ENCODE measurements at places on chromosomes 5 and 9.

- DNase-seq: no peak
Observed at GRCh38 chr9:89865981-89866380, 261.2 kb downstream of the GADD45G start.

DNA sequence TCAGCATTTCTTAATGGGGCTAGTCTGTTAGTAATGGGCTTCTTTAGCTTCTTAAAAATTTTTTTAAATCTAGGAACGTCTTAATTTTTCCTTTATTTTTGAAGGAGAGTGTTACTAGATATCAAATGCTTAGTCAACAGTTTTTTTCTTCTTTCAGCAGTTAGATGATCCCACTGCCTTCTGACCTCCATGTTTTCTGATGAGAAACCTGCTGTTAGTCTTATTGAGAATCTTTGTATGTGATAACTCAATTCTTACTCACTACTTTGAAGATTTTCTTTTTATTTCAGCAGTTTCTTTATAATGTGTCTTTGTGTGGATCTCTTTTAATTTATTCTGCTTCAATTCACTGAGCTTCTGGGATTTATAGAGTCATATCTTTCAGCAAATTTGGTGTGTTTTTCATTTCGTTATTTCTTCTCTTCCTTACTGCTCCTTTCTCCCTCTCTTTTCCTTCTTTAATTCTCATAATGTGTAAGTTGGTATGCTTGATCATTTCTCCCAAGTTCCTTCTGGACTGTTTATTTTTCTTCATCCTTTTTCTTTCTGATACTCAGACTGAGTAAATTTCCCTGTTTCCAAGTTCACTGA, 205.8 kb downstream of the RANBP17 start:
- no peak for DNase-seq

DNA sequence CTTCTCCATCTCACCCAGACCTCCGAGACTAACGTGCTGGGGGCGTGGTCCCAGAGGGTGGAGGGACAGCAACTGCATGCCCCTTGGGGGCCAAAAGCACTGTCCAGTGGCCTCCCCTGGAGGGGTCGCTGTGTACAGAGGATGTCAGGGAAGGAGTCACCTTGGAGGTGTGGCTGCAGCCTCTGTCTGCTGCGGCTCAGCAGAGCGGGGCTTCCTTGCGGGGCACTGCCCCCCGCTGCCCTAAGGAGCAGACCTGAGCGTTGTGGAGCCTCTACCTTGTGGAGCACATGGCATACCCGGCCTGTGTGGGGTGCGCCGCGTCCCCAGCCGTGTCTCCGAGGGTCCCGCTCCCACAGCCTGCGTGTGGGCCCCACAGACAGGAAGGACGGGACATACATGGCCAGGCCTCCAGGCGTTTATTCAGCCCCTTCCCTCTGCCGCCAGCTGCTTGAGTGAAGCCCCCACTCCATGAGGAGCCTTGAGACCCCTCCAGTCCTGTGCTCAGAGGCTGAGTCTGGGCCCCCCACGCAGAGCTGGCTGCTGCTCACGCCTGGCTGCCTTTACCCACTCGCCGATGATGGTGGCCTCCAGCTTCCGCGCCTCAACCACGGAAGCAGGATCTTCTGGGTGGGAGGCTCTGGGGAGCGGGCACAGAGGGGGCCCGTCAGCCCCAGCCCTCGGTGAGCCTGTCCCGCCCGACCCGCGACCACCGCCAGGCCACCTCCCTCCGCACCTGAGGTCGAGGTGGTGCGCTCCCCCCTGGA, 4.2 kb downstream of the DPP7 start:
- no peak for DNase-seq

DNA sequence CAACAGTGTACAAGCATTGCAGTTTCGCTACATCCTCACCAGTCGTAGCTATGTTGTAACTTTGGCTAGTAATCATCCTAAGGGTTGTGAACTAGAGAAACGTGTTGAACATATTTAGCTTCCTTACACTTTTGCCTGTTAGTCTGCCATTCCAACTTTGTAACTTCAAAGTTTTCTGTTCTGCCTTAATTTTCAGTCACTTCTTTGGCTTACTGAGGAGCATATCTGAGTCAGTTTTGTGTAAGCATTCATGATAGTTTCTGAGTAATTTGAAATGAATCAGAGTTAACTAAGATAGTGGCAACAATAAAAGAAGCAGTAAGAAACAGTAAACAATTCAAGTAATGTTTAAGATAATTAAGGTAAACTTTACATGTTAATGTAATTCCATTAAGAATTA, 58.9 kb upstream of the MCCC2 start:
- no peak for DNase-seq

GRCh38 chr9:97793067-97793466, 60.0 kb upstream of the FOXE1 start:
- DNase-seq: no peak

DNA sequence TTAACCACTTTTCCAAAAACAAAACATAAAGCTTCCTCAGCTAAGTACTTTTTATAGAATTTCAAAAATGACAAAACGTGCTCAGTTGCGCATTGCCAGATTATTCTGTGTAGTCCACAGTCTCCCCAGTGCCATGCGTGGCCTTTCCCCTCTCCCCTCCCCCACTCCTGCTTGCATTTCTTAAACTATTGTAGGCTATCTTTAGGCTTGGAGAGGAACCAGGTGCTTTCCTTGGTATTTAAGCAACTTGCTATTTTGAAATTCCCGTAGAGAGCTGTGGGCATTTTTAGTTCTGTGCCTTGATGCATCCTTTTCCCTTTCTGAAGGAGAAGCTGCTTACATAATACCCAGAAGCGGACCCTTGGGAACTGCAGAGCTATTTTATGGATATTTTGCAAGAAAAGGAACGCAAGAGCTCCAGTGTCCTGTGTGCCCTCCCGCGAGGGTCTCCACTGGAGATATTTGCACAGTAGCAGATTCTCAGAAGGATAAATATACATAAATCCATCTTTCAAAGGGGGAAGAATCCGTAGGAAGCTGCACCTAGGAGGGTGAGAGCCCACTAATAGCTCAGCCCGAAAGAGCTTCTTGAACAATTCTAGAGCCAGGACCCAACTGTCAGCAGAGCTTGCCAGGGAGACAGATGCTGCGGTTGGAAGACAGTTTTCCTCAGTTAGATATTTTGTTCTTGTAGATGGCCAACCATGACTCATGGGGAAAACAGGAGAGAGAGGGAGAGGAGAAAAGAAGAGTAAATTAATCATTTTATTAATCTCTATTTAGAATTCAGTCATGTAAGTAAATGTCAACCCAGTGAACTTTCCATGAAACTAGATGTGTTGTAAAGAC, 1298.3 kb upstream of the WWC1 start:
- DNase-seq: no peak

DNA sequence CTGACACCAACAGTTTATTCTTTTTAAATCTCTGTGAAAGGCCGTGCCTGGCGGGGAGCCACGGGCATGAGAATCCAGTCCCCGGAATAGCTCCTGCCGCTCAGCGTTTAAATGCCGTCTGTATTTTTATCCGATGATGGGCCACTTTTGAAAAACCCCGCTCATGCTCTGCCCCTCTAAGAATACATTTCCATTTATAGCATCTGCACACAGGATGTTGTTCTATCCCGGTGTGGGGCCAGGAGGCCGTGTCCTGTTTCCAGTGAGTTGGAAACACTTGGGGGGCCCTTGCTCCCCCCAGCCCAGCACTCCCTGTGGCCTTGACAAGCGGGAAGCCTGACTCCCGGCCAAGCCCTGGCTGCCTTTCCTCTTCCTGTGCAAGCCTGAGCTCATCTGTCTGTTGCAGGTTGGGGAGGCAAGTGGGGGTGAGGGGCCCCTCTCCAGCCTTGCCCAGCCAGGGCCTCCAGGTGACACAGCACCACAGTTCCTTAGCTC, 39.0 kb downstream of the ERGIC1 start:
- no peak for DNase-seq

GRCh38 chr5:136984772-136985446, 514.2 kb downstream of the SPOCK1 start:
- no peak for DNase-seq

DNA sequence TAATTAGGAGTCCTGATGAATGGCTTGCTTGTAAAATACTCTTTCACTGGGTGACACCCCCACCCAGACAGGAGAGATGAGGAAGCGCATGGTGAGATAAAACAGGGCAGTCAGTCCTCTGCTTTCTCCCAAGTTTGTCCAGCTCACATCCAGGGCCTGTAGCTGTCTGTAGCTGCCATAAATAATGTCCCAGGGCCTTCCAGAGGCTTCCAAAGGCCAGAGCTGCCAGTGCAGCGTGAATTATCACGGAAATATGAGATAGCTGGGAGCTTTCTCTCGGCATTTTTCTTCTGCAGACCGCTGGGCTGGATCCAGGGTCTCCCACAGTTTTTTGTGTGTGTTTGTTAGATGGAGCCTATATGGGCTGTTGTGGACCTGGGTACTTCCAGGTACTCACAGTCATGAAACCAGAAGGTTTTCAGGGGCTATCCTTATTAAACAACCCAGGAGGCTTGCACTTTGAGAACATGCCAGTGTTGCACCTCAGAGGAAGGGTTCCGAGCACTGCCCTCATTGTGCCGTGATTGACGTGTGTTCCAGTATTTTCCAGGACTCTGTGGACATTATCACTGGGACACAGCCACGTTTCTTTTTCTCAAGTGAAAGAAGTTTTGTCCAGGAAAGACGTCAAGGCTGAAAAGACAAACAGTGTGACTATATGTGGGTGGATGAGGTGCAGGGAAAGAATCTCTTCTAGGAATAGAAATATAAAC, 117.5 kb downstream of the FGF1 start:
- DNase-seq: no peak

DNA sequence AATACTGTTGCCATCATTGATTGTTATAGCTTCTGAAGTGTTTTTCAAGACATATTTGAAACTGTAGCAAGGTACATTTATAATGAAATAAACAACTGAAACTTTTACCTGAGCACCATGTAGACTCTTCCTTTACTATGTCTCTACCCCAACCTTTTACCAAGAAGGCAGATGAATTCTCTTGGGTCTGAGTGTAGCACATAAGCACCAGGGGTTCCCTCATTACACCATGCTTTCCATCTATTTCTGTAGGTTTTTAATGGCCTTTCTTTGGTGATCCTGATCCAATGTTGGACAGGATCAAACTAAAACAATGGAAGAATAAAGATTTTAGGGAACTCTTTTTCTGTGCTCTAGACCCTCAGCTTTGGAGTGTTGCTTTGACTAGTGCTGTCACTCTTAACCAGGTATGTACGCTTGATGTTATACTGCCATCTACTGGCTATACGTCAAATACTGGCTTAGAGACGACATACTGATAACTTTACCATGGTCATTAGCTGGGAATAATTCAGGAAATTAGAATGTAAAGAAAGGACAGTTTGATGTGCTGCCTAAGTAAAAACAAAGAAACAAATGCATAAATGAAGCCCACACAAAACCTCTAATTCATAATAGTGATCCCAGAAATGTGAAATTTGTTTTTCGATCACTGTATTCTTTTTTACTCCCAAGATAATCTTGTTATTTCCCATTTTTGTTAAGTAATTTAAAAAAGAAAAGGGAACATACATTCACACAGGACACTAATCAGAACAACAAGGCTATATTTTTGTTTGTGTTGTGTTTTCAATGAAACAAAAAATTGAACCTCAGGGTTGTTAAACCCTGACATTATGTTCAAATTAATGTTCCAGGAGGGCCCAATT, 30.7 kb downstream of the IFNW1 start:
- peak; percentile 11 for DNase-seq

GRCh38 chr9:128226412-128226801, 23.2 kb downstream of the DNM1 start:
- DNase-seq: no peak

GRCh38 chr5:132301344-132302271, 7.4 kb downstream of the SLC22A4 start:
- DNase-seq: no peak

GRCh38 chr9:34961574-34962490, 3.7 kb downstream of the PHF24 start:
- DNase-seq: no peak

- DNase-seq: no peak
Observed at GRCh38 chr9:804026-804425, 37.5 kb upstream of the DMRT1 start.

GRCh38 chr5:10552183-10553143, 11.4 kb upstream of the ANKRD33B start:
- DNase-seq: no peak

DNA sequence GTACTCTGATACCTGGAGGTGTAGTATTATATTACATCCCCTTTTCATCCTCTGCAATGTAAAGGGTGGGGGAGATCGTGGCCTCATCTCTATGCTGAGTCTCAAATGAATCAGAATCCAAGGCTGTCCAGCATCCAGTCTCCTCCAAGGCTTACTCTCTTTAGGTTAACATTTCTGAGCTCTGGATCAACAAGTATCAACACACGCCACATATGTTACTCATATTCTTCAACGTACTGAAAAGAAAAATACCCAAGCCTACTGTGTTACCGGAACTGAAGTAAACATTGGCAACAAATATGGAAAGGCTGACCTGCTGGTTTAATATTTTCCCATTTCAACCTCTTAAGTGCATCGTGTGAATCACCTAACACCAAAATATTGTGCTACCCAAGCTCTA, 241.8 kb downstream of the GAS1 start:
- no peak for DNase-seq

DNA sequence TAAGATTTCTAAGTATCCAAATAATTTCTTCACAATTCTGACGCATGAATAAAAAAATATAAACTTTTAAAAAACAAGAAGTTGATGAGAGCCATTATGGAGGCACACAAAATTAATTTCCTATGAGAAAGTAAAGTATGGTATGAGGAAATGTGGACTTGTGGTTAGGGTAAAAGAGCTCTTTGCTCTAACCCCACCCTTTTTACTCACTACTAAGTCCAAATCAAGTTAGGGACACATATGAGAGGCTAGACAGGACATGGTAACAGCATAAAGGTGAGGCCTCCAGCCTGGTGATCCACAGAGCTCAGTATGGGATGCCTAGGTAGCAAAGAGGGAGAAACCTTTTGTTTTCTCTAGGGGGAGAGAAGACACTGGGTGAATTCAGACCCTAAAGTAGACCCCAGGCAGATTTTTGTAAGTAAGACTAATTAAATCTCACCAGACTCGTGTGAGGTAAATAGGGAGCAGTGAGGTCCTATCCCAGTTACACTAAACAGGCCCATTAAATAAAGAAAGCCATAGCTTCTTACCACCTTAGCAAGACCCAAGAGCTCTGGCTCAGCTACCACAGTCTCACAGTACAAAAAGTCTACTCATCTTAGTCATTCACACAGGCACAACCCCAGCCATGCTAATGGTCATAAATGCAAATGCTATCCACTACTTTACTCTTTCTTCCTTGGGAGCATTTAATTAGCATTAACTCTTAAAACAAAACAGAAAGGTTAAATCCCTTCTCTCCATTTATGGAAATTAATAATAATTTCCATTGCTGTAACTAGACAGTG, 42.6 kb downstream of the MLLT3 start:
- DNase-seq: no peak

- DNase-seq: no peak
Observed at GRCh38 chr9:36987891-36988290, 46.2 kb downstream of the PAX5 start.

DNA sequence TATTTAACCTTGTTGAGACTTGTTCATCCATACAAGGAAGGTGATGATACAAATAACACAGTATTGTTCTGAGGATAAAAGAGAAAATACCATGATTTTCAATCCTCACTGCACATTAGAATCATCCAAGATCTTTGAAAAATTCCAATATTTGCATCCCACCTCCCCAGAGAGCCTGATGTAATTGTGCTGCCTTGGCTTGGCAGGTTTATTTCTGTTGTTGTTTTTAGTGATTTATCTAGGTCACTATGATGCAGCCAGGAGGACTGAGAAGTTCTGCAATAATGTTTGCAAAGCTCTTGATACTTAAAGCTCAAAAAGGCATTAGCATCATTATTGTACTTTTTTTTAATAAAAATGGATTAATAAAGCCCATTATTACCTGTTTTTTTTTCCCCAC, 67.0 kb upstream of the NMUR2 start:
- DNase-seq: no peak

Data from WERI-Rb-1 (cell line).